ENCODE measurements at places on chromosomes 5 and 9.

DNA sequence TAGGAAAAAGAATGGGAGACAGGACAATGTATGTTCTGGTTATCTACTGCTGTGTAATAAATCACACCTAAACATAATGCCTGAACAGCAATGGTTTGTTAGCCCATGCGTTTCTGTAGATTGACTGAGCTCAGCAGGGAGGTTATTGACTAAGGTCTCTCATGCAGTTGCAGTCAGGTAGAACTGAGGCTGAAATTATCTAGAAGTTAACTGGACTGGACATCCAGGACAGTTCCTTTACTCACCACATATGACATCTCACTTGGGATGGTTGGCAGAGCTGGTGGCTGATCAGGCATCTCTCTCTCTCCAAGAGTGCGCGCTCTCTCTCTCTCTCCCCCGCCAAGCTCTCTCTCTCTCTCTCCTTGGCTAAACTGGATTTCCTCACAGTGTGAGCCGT lies 8.9 kb upstream of the FOXB2 start:
- DNase-seq = no peak

DNA sequence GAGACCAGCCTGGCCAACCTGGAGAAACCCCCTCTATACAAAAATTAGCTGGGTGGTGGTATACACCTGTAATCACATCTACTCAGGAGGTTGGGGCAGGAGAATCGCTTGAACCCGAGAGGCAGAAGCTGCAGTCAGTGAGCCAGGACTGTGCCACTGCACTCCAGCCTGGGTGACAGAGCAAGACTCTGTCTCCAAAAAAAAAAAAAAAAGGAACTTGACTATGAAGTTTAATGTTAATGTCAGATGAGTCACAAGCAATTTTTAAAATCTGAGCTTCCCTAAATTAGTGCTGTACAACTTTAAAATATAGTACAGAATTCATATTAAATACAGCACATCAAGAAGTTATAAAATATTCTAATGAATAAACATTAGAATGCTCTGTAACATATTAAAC lies 1.5 kb downstream of the MEIKIN start:
- no peak for DNase-seq

DNA sequence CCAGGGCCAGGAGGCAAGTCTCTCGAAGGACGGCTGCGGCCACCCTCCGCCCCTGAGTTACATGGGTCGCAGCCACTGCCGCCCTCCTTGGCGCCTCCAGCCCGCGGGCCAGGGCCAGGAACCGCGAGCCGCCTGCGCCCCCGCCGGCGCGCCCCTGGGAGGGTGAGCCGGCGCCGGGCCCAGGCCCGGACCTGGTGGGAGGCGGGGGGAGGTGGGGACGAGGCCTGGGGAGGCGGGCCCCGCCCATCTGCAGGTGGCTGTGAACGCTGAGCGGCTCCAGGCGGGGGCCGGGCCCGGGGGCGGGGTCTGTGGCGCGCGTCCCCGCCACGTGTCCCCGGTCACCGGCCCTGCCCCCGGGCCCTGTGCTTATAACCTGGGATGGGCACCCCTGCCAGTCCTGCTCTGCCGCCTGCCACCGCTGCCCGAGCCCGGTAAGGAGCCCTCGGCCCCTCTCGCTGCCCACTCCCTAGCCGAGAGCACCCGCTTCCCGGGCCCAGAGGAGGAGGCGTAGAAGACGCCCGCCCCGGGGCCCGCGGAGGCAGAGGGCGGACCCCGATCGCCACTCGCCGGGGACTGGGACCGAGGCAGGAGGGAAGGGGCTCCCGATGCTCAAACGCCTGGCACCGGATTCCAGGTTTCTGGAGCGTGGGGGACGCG lies at the start of gene ASS1:
Gene ASS1, plus strand, starts transcription at position 397 of the 657 bp plus-strand sequence. CDS start 7,268 bp downstream, outside the sequence.
- peak; percentile 74 for DNase-seq

DNA sequence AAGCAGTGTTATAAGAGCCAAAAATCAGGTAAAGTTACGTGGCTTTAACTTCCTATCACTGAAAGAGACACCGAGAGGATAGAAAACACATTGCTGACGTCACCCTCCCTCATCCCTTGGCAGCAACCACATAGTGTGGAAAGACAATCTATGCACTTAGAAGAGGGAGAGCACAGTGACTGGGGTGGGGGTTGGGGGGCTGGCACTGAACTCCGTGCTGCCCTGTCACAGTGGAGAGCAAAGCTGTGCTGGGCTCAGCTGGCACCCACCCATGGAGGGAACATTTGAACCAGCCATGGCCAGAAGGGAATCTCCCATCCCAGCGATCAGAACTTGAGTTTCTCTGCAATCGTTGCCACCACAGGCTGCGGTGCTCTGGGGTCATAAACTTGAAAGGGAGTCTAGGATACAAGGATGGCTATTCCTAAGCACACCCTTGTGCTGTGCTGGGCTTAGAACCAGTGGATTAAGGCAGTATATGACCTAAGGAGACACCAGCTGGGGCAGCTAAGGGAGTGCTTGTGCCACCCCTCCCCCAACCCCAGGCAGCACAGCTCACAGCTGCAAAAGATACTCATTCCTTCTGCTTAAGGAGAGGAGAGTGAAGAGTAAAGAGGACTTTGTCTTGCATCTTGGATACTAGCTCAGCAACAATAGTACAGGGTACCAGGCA lies 73.4 kb downstream of the KIAA0825 start:
- no peak for DNase-seq

DNA sequence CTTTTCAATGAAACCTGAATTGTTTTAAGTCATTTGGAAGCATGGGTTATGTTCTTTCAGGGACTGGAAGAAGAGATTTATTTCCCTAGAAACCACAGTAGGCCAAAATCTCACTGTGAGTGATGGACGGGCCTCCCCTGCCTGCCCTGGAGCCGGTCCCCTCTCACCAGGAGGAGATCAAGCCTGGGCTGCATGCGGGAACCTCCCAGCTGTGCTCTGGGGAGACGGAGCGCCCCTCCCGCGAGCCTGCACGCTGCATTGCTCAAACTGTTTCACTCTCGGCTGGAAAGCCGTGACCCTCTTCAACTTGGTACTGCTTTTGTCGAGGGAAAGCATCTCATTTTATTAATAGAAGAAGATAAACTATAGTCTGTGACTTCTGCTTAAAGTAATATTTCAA lies 85.4 kb downstream of the IRX2 start:
- DNase-seq = no peak

GRCh38 chr5:74530326-74531050 lies 110.0 kb downstream of the ENC1 start:
- DNase-seq = no peak

GRCh38 chr9:89865357-89865756 lies 260.5 kb downstream of the GADD45G start:
- DNase-seq = no peak

GRCh38 chr5:146273109-146273508 lies 65.5 kb upstream of the POU4F3 start:
- no peak for DNase-seq

DNA sequence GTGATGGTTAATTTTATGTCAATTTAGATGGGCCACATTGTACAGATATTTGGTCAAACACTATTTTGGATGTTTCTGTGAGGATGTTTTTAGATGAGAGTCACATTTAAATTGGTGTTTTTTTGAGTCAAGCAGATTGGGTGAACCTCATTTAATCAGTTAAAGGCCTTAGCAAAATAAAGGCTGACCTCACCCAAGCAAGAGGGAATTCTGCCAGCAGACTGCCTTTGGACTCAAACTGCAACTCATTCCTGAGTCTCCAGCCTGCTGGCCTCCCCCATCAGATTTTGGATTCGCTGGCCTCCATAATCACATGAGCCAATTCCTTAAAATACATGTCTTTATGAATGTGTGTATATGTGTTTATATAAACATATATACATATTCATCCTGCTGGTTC lies 282.7 kb upstream of the POU5F2 start:
- DNase-seq = no peak

DNA sequence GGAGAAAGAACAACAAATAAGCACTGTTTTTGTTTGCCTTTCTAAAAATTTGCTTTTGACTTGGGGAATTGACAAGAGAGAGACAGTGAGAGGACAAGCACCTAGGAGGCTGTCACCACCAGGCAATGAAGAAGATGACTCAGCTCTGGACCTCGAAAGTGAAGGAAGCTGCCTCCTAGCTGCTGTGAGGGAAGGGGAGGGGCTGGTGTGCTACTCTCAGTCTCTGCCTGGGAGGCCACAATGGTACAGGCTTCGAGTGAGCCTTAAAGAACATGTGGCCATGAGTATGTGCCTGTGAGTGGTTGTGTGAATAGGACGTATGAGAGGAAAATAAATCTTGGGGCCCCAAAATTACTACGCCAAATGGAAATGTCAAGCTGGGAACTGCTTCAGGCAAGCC lies 7.1 kb upstream of the PLK2 start:
- DNase-seq = peak; percentile 40

- no peak for DNase-seq
Measured at GRCh38 chr5:73838901-73839300, 212.9 kb downstream of the ARHGEF28 start.

GRCh38 chr5:150517272-150518152 lies 9.6 kb downstream of the NDST1 start:
- DNase-seq = no peak

DNA sequence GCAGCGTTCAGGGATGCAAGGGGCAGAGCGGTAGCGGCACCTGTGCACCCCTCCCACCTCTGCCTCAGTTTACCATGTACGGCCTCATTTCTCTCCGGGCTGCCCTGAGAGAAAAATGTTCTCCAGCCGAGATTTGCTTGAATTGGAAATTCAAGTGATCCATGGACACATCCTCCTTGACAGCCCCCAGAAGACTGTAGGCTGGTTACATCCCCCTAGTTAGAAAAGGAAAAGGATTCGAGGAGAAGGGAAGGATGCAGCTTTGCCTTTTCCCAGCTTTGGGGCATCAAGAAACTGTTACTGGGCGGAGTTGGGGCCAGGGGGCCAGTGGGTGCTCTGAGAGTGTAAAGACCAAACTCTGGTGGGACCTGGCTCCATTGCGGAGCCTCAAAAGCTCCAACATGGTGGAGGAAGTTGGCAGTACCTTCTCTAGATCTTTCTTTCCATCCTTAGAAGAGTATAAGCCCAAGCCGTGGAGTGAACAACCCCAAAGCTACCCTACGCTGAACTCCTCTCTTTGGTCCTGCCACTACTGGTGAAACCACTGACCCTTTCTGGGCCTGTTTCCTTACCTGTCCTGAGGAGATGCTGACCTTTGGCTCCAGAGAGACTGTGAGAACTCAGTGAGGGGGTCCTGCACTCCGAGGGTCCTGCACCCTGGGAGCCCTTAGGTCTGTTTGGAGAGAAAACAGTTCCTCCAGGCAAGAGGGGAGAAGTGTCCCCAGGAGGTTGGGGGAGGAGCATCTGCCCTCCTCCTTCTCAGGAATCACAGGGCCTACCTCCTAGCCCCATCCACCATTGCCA lies 1.0 kb upstream of the BARX1 start:
- DNase-seq = no peak

Measured in GM13977 (cell line).